ENCODE measurements at places on chromosomes 3 and 15.

DNA sequence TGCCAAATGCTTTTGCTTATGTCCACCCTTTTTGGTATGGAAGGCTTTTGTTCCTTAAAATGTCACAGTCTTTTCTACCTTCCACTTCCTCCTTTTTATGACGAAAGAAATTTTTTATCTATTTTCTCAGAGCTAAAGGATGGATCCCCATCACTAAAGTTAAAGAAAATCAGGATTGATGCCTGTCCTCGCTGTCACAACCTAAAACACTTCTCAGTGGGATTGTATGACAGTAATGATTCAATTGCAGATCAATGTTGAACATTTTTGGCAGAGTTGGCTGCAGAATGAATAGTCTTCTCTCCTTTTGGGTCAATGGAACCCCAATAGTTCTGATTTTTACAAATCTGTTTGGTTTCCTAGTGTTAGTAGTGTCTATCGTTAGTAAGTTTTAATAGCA, 549.8 kb upstream of the ROBO2 start:
- DNase-seq = no peak

GRCh38 chr15:101151288-101151687, 100.6 kb downstream of the CHSY1 start:
- no peak for DNase-seq

- DNase-seq = no peak
Observed at GRCh38 chr3:105938101-105938500, 69.3 kb upstream of the CBLB start.

- no peak for DNase-seq
Observed at GRCh38 chr3:28039829-28040228, 201.6 kb upstream of the CMC1 start.

GRCh38 chr15:88232771-88233201, 23.8 kb downstream of the NTRK3 start:
- DNase-seq = no peak

- DNase-seq = no peak
Observed at GRCh38 chr15:42141795-42142667, 14.4 kb downstream of the PLA2G4F start.

DNA sequence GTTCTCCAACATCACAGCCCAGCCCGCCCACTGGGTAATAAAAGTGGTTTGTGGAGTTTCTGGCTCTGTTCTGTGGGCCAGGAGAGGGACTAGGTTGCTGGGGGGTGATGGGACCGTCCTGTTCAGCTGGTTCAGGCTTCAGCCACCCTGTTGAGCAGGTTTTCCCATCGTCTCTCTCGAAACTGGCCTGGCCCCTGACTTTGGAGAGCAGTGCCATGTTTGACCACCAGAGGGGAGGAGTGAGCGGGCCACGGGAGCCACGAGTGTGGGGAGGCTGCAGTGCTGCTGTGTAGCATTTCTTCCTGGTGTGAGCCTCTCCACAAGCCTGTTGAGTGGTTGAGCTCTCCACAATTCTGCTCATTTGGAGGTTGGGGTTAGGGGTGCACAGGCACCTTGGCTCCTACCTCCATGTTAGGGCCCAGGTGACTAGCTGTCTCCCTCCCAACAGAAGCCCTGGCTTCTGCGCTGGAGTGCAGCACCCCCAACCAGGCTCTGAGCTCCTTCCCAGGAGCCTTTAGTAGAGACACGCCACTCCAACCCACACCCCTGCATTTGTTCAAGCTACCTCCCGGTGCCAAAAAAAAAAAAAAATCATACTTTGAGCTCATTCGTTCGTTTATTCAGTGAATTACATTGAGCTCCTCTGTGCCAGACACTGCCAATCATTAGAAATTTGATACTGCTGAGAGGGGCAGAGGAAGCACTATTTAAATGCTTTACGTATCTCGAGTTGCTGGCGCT, 13.9 kb downstream of the SPINT1 start:
- DNase-seq = no peak

DNA sequence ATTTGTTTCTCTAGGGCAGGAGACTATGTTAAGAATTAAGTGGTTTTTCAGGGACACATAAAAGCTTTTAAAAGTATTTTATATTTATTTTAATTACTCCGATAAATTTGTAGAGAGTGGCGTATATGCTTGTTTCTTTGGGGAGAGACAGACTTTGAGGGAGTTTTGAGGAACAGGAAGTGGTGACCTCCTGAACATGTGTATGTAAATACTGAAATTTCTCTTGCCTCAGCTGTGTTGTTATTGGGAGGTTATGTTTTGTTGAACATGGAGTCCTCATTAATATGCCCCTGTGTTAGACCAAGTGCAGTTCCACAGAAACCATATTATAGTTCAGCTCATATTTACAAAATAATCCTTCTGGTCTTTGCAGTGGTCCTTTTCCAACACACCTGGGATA, 41.8 kb upstream of the UTS2B start:
- DNase-seq = no peak

DNA sequence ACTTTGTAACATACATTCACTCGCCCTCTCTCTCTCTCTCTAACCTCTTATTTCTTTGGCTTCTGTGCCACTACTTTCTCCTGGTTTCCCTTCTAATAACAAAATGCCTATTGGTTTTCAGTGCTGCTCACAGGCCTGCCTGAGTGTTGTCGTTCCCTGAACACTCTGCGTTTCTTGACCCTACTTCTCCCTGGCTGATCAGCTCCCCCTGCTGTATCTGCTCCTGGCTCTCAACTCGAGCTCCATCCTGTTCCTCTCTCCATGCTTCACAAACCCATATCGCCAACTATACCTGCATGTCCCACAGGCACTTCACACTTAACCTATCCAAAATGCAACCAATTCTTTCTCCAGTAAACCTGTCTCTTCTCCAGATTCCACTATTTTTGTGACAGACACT, 111.4 kb downstream of the OPA1 start:
- no peak for DNase-seq

GRCh38 chr3:105353485-105354161, 13.1 kb upstream of the ALCAM start:
- no peak for DNase-seq

GRCh38 chr3:57949785-57950615, 58.2 kb upstream of the FLNB start:
- DNase-seq = no peak

- no peak for DNase-seq
Observed at GRCh38 chr3:50139308-50139707, 15.8 kb upstream of the SEMA3F start.

- DNase-seq = peak; percentile 47
Observed at GRCh38 chr15:69762373-69763148, 309.9 kb downstream of the RPLP1 start.

- no peak for DNase-seq
Observed at GRCh38 chr3:78178740-78179363, 1139.0 kb downstream of the ROBO2 start.

DNA sequence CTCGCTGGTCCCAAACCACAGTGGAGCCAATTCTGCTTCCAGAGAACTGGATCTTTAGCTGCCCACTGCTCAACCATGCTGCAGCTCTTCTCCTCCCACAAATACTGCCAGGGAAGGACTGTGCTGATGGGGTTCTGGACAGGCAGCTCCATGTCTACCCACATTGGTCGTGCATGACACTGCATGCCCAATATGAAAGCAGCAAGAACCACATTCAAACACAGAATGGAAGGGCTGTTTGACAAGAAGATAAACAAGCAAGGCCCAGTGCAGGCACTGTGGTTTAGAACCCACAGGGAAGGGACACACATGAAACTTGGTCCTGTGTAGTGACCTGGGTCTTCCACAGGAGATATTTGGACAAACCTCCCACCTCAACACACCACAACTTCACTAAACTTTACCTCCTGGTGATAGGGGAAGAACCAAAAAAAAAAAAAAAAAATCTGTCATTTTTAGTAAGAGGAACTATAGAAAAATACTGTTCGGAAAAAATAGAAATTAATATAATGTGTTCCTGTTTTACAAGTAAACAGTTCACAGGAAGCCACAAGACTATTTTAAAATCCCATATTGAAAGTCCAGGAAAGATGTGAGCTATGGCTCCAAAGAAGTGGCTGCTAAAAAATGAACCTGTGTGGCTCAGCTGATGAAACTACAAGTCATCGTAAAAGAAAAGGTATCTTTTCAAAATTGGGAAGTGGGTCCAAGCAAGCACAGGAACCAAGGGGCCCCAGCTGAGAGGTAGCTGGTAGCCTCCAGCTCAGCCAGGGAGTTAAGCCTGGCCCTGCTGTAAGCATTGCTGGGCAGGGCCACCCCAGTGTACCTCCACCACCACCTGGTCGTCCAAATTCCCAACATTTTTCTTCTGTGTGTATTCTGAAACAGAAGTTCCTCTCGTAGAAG, 77.7 kb upstream of the ACAN start:
- no peak for DNase-seq

DNA sequence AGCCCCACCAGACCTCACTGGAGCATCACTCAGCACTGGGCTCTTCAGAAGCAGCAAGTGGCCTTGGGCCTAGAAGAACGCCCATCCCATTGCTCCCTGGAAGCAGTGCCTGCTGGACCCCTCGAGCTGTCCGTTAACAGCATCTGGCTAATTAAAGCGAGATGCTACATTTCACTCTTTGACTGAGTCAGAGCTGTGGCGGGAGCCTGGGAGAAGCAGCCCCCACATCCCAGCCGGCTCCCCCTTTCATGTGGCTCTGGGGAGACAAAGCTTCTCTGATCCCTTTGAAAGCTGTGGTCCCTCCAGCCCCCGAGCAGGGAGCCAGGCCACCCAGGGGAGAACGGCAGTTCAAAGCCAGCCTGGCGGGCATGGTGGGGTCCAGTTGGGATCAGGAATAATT, 103.7 kb downstream of the MEGF11 start:
- DNase-seq = no peak

DNA sequence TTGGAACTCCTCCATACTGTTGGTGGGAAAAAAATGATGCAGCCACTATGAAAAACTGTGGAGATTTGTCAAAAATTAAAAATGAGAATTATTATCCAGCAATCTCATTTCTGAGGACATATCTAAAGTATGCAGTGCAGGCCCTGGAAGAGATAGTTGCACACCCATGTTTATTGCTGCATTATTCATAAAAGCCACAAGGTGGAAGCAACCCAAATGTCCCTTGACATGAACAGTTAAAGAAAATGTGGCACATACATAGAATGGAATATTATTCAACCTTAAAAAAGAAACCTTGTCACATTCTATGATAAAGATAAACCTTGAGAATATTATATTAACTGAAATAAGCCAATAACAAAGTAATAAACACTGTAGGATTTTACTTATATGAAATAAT, 80.9 kb upstream of the ARHGEF26 start:
- no peak for DNase-seq

- DNase-seq = no peak
Observed at GRCh38 chr15:69665641-69666111, 213.1 kb downstream of the RPLP1 start.

GRCh38 chr3:71003511-71003910, 580.0 kb downstream of the FOXP1 start:
- no peak for DNase-seq

DNA sequence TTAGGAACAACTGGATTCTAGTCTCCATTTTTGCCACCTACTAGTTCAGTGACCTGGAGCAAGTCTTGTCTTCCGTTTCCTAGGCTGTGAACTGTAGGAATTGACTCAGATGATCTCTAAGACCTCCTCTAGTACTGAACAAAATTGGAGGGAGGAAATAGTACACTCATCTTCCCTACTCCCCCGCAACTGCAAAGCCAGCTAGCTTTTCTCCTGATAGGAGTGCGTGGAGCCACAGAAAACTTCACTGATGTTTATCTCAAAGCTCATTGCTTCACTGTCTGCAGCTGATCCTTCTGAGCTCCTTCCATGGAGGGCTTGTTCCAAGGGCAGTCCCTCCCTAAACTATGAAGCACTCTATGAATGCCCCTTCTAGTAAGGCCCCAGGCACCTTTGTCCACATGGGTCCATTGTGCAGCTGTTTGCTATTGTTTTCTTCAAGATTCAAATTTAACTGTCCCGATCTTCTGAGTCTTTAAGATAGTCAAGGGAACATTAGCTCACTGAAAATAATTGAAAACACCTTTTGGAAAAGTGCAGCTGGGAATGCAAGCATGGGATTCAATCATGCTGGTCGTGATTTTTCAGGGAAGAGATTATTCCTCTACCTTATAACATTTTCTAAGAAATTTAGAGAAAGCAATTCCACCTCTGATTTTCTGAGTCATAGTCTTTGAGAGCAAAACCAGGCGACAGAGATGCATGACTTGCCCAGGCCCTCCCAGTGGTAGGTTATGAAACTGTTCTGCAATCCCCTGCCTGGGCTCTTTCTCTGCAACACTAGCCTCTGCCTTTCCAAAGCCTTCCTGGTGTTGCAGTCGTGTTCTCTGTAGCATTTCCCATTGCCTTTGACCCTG, 24.3 kb downstream of the FILIP1L start:
- no peak for DNase-seq

GRCh38 chr15:37701230-37701629, 233.2 kb upstream of the TMCO5A start:
- no peak for DNase-seq

DNA sequence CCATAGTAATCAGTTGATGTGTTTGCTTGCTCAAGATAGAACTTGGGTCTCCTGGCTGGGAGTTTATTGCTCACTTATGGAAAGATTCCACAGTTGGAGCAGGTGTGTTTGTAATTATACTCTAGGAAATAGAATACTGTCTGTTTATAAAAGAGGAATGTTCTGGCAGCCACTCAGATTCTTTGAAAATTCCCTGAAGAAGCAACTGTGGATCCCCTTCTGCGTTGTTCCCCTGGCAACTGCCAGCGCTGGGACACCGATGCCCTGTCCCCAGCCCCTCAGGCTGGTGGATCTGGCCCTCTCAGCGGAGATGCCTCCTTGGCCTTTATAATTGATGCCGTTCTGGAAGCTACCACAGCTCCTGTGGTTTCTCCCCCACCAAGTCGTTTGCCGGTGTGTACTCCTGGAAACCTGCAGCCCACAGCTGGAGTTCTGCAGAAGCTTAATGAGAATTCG, 225.9 kb downstream of the ITPR1 start:
- no peak for DNase-seq

GRCh38 chr3:100700708-100701107, 8.6 kb upstream of the TFG start:
- no peak for DNase-seq

- no peak for DNase-seq
Observed at GRCh38 chr15:94348084-94348483, 116.7 kb downstream of the MCTP2 start.

DNA sequence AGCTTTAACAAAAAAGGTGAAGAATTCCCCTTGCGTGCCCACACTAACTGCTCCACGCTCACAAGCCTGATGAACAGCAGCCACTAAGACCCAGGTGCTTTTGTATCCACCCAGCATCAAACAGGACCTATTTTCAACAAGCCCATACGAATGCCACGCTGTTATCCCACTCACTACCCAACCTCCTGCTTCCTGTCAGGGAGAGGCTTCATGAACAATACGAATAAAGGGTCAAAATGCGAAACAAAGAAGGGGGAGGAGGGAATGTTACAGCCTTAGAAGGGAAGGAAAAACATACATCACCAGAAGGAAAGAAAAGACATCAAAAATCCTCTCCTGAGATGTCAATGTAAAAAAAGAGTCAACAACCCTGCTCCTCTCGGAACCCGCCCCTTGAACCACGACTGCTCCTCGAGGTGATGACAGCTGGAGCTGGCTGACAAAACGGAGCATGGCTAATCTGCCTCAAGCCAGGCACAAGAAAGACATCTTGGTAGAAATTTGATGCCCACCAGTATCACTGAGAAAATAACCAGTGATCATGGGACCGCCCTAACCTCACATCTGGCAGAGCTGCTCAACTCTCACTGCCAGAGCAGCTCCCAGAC, 9.7 kb downstream of the ERC2 start:
- DNase-seq = no peak
